ENCODE measurements at places on chromosomes 6 and 20. TPM values are rescaled to one million over a fixed set of nuclear protein-coding genes. Genes with fewer than 3 reads are reported as not detected.

Gene DAAM2
- polyA plus RNA-seq, result not detected

Gene ANGPT4
- not detected for polyA plus RNA-seq

Gene TRIM10
- not detected for polyA plus RNA-seq

Gene SALL4
- polyA plus RNA-seq, result 0.08 TPM

Gene NTSR1
- polyA plus RNA-seq, result not detected

Gene FAM209B
- polyA plus RNA-seq, result 0.57 TPM

Gene FAXC
- not detected for polyA plus RNA-seq

Gene TNNC2
- polyA plus RNA-seq, result 0.77 TPM

Gene SLC16A10
- polyA plus RNA-seq, result not detected

Gene HLA-DRB5
- 3.0 TPM for polyA plus RNA-seq

Gene EYS
- polyA plus RNA-seq, result not detected

Gene PRL
- polyA plus RNA-seq, result not detected

Gene SLC22A1
- not detected for polyA plus RNA-seq

Gene MYMX
- polyA plus RNA-seq, result not detected

Gene PHACTR3
- polyA plus RNA-seq, result not detected

Gene ULBP1
- not detected for polyA plus RNA-seq

Gene NR2E1
- polyA plus RNA-seq, result not detected

Gene PTGIS
- polyA plus RNA-seq, result not detected

Gene PTPRT
- polyA plus RNA-seq, result not detected

Gene PDE7B
- polyA plus RNA-seq, result not detected

Gene ZBTB12
- polyA plus RNA-seq, result not detected

Gene PPP1R18
- polyA plus RNA-seq, result 245 TPM

Gene PREX1
- polyA plus RNA-seq, result 94.3 TPM

Gene KIF6
- not detected for polyA plus RNA-seq

Gene C6orf141
- not detected for polyA plus RNA-seq

Gene OOEP
- not detected for polyA plus RNA-seq

Gene COL11A2
- polyA plus RNA-seq, result 0.67 TPM

Gene CALHM5
- polyA plus RNA-seq, result not detected

Gene OPN5
- polyA plus RNA-seq, result not detected

Gene MTHFD1L
- 1.6 TPM for polyA plus RNA-seq

Gene COL19A1
- polyA plus RNA-seq, result not detected

Gene HMGCLL1
- not detected for polyA plus RNA-seq

Gene NHSL1
- polyA plus RNA-seq, result not detected

Gene ENPP3
- polyA plus RNA-seq, result 0.25 TPM

Gene PGC
- polyA plus RNA-seq, result not detected

Gene PROKR2
- polyA plus RNA-seq, result not detected

Gene ENPP1
- polyA plus RNA-seq, result 1.3 TPM

Gene UBE3D
- 3.1 TPM for polyA plus RNA-seq

Gene MATN4
- not detected for polyA plus RNA-seq

Gene GPLD1
- polyA plus RNA-seq, result 0.06 TPM

Gene TBC1D22B
- 4.3 TPM for polyA plus RNA-seq

Gene CRNKL1
- 19.0 TPM for polyA plus RNA-seq

Gene SYCP2
- 2.3 TPM for polyA plus RNA-seq

Gene BHLHE23
- not detected for polyA plus RNA-seq

Gene BLOC1S5
- 23.6 TPM for polyA plus RNA-seq

Gene UNC93A
- polyA plus RNA-seq, result not detected

Gene NELFE
- polyA plus RNA-seq, result 73.3 TPM

Gene PRR18
- not detected for polyA plus RNA-seq

Gene SLC4A11
- not detected for polyA plus RNA-seq

Gene CTSZ
- 2.6 TPM for polyA plus RNA-seq

Gene CPXM1
- polyA plus RNA-seq, result not detected

Gene EDN3
- not detected for polyA plus RNA-seq

Gene ADTRP
- not detected for polyA plus RNA-seq

Gene PABPC1L
- not detected for polyA plus RNA-seq

Gene MAS1
- polyA plus RNA-seq, result not detected
